Kasumi-1 (cell line): ENCODE measurements at places on chromosomes 6 and 20.

DNA sequence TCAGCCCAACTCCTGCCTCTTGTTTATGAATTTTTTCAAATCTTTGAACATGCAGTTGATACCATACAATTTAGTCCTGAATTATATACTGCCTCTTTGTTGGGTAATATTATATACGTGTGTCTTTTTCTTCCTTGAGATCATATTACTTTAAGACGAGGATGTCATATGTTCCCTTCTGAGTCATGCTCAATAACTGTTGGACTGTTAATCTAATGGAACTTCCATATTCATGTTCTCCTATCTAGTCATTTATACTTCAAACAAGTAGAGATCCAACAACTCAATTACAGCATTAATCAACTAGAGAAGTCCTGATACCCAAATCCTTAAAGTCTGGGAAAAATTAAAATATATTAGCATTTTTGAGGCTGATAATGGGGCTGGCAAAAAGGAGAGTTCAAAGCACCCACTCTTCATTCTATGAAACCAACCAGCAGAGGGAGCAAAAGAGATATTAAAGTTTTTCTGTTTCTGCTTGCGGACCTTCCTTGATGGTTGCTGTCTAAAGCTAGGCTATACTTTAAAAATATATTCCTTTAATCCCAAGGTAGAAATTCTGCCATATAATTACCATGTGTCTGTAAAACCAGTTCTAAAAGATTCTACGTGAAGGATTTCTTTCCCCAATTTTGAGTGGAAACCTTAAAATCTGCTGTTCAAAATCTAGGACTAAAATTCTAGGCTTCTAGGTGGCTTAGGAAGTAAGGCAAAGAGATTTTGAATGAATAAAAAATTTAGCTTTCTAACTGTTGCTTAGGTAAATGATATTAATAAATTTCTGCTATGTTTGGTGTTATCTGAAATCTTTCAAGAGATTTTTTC, 498.9 kb downstream of the BCKDHB start:
- peak; percentile 54 for DNase-seq

DNA sequence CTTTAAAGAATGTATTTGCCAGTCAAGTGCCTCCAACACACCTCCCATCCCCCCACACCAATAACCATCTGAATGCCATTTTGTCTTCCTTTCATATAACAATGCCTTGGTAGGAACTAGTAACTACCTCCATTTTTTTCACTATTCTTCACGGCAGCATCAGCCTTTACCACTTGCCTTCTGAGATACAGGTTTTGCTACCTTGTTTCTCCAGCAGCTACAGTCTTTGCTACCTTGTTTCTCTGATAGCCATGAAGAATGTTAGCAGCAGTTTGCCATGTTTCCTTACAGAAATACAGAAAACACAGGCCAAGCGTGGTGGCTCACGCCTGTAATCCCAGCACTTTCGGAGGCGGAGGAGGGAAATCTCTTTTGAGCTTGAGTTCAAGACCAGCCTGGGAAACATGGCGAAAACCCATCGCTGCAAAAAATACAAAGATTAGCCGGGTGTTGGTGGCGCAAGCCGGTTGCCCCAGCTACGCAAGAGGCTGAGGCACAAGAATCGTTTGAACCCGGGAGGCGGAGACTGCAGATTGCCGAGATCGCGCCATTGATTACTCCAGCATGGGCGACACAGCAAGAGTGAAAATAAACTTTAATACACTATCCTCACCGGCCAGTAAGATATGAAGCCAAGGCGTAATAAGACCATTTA, 100.9 kb downstream of the HFE start:
- peak; percentile 20 for DNase-seq

DNA sequence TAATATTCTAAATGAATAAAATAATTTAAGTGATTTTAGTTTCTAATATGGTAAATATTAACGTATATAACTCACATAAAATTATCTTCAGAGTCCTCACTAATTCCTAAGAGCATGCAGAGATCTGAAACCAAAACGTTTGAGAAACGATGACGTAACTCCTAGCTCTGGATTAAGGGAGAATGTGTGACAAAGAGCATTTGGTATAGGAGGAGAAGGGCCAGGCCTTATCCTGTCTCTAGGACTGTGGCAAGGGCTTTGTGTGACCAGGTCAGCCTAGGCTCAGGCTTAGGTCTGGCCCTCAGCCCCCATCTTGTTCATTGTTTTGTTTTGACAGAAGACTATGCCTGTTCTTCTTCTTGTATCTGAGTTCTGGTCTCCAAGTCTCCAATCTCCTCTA, 19.2 kb upstream of the POLR1H start:
- no peak for DNase-seq

DNA sequence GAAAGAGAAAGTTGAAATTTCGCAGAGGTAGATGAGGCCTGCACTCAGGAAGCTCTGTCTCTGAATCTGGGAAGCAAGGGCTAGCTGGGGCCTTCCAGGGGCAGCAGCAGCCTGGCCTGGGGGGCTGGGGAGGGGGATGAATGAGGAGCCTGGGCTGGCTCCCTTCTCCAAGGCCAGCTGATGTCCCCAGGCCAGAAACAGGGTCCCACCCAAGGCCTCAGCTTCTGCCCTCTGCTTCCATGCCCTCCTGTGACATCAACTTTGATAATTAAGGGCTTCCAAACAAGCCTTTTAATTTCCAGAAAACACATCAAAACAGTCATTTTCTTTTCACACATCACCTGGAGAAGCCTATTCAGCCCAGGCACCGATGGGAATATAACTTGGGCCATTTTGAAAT, 15.4 kb downstream of the TFAP2A start:
- DNase-seq = no peak

DNA sequence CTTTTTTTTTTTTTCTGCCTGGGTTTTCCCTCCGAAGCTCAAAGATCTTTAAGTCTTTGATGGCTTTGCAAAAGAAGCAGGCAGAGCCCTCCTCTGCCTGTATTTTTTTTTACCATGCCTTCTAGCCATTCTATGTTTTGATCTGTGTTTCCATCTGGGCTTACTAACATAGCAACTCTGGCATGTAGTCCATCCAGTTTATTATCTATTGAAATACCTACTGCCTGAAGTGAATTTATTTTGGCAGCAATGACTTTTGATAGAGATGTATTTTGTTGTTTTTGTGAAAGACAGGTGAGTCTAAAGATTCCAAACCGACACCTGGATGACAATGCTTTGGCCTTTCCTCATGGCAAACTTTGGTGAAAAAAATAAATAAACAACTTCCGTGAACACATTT, 1157.7 kb upstream of the MAP3K7 start:
- no peak for DNase-seq

- DNase-seq = no peak
Observed at GRCh38 chr20:4797275-4797674, 75.6 kb downstream of the PRND start.
